ENCODE measurements at places on chromosomes 3 and 15.

DNA sequence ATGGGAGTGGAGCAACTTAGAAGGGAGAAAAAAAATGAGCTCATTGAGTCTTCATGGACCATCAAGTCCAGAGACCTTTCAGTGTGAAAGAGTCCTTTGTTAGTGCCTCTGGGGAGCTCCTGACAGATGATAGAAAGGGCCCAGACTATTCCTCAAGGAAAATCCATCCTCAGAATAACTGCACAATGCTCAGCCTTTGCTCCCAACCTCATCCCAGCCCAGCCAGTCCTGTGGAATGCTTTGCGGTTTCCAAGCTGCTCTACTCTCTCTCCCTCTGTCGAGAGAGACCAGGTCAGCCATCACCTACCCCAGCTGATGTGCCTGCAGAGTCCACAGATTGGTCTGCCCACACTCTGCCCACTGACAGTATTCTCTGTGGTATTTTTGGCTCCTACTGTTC, 406.2 kb downstream of the MFSD1 start:
- no peak for DNase-seq

- DNase-seq: no peak
Observed at GRCh38 chr15:37133602-37134001, 33.3 kb upstream of the MEIS2 start.

GRCh38 chr3:156793400-156793799, 32.8 kb upstream of the LEKR1 start:
- no peak for DNase-seq

- no peak for DNase-seq
Observed at GRCh38 chr3:150308481-150309256, 99.4 kb upstream of the TSC22D2 start.

DNA sequence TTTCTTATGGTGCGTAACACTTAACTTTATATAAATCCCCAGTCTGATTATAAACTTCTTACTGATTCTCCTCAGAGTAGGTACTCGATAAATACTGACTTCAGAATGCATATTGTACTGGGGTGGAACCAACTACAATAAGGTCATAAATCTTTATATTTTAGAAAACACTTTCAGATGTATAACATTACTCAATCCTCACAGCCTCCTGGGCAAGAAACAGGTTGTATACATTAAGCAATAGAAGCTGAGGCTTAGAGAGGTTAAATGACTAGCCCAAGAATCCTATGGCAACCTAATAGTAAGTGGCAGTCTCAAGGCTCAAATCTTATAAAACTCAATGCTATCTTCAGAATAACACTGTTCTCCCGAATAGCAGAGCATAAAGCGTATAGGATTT, 9.1 kb downstream of the VPS13C start:
- DNase-seq: no peak

DNA sequence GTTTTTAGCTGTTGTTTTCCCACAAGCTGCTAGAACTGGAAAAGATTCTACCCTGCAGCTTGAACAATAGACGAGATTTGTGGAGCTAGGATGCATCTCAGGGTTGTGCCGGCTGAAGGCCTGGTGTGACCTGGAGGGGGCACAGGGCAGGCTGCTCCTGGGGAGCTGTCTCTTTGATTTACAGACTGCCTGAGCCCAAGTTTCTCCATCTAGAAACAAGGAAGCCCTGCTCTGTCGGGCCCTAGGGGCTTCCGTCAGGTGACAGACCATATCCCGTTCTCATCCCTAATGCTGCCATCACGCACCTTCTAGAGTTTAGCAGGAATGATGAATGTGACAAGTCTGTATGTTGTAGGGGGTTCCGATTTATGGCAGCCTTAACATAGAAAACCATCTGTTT, 7.9 kb upstream of the CPNE9 start:
- no peak for DNase-seq

- no peak for DNase-seq
Observed at GRCh38 chr15:28093752-28094535, 5.2 kb downstream of the OCA2 start.

GRCh38 chr3:177236704-177237103, 39.4 kb upstream of the TBL1XR1 start:
- DNase-seq: no peak

Measured in cortex of kidney (tissue), 1 donor.